ENCODE measurements at places on chromosomes 4 and X.

GRCh38 chr4:37767546-37767945 is 58.9 kb upstream of the PGM2 start:
- no peak for DNase-seq

GRCh38 chr4:159682996-159683395 is 580.1 kb downstream of the RAPGEF2 start:
- no peak for DNase-seq

DNA sequence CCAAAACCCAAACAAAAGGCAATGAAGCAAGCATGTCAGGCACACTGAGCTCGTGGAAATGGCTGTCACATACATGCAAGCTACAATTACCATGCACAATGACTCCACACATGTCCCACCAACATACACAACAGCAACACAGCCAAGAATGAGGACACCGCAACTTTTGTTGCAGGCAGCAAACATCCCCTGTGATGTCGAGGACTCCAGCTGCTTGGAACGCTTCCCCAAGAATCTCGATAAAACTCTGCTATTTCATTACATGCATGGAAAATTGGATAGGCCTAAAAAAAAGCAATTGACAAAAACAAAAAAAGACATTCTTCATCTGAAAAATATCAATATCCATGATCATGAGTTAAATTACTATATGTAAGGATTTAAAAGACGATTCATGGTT is 11.8 kb downstream of the ANOS1 start:
- no peak for DNase-seq

DNA sequence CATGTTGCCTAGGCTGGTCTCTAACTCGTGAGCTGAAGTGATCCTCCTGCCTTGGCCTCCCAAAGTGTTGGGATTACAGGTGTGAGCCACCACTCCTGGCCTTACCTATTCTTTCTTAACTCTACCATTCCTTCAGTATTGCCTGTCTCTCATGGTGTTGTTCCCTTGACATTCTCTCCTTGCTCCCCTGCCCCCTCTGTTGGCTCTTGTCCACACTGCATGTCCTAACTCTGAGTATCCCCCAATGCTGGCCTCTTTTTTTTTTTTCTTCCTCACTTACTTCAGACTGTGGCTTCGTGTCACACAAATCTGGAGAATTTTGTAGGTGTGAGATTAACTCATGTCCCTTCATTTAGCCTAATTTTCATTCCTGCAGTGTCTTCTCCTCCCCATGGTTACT is 22.9 kb upstream of the FRMPD4 start:
- DNase-seq = no peak

DNA sequence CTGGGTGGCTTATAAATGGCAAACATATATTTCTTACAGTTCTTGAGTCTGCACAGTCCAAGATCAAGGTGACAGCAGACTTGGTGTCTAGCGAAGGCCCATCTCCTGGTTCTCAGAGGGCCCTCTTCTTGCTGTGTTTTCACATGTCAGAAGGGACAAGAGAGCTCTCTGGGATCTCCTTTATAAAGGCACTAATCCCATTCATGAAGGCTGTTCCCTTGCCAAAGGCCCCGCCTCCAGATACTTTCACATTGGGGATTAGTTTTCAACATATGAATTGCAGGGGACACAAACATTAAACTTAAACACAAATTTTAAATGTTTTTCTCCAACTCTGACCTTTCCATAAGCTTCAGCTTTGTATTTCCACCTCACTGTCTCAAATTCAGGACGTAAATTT is 1135.0 kb upstream of the TENM3 start:
- DNase-seq = no peak

DNA sequence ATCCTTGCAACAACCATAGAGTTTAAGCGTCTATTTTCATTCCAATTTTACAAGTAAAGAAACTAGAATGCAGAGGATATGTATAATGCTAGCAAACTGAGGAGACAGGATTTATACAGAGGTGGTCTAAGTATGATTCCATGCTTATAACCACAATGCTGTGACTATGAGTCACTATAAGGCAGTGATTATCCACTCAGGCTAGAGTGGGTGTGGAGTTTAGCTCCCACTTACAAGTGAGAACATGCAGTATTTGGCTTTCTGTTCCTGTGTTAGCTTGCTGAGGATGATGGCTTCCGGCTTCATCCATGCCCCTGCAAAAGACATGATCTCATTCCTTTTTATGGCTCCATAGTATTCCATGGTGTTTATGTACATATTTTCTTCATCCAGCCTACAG is 41.6 kb upstream of the EDA2R start:
- no peak for DNase-seq

- DNase-seq = no peak
These were observed 77.8 kb upstream of the MXD4 start for GRCh38 chr4:2339458-2340271.

DNA sequence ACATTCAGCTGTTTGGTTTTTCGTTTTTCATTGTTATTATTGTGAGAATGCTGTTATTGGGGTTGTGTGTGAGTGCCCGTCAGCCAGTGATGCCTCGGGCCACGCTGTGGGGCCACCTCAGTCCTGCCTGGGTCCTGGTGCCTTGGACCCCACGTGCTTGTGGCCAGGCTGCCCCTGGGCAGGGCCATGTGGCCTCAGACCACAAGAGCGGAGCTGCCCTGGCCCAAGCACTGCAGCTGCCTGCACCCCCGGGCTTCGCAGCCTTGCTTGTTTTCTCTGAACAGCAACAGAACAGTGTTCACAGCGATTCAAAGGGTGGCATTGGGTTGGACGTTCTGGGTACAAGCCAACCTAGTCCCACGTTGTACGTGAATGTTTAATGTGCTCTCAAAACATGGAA is 56.9 kb downstream of the CPLX1 start:
- DNase-seq = no peak

- DNase-seq = no peak
These were observed 54.4 kb upstream of the HS3ST1 start for GRCh38 chr4:11483046-11483445.

GRCh38 chrX:135421932-135422809 is at the start of gene SMIM10L2A:
TSS of gene SMIM10L2A (plus strand) at chrX:135421944. CDS start at chrX:135422132, 188 bp downstream.
- DNase-seq = no peak

GRCh38 chr4:121668368-121669162 is 28.2 kb downstream of the ANXA5 start:
- no peak for DNase-seq

All from stimulated activated CD8-positive, alpha-beta memory T cell treated with anti-CD3 and anti-CD28 coated beads, Interleukin-4, amount 100 ng/mL, for 48 hours (primary cell).